Psoas muscle (tissue), 8 donors: ENCODE measurements at places on chromosomes 11 and 22. TPM values are rescaled to one million over a fixed set of nuclear protein-coding genes. Genes with fewer than 3 reads are reported as not detected.

DNA sequence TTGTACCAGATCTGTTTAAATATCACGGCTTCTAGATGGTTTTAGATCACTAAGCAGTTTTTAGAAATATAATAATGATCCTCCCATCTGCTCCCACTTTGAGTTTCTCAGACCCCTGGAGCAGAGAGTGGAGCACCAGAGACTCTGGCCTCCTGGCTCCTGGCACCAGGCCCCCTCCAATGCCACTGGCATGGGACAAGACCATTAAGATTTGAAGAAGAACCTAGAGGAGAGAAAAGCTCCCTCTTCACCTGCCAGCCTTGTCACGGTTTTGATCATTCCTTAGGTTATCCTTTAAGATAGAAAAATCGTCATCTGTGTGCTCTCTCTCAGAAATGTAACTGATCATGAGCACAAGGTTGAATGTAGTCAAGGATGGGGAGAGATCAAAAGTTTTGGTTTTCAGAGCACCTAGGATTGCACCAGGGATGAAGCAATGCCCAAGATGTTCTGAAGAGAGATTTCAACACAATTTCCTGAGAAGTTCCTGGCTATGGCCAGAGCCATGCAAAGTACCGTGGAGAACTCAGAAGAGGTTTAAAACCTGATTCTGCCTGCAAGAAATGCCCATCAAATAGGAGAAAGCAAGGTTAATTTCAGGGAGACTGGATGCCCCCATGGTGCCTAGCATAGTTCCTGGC lies 22.2 kb downstream of the IL10RA start:
- no peak overlapping the region for H3K27ac ChIP-seq
- no peak overlapping the region for H3K4me3 ChIP-seq
- H3K4me1 ChIP-seq, result no peaks in the 10 kb centered on the region
- H3K27me3 ChIP-seq, result no peaks in the 10 kb centered on the region

DNA sequence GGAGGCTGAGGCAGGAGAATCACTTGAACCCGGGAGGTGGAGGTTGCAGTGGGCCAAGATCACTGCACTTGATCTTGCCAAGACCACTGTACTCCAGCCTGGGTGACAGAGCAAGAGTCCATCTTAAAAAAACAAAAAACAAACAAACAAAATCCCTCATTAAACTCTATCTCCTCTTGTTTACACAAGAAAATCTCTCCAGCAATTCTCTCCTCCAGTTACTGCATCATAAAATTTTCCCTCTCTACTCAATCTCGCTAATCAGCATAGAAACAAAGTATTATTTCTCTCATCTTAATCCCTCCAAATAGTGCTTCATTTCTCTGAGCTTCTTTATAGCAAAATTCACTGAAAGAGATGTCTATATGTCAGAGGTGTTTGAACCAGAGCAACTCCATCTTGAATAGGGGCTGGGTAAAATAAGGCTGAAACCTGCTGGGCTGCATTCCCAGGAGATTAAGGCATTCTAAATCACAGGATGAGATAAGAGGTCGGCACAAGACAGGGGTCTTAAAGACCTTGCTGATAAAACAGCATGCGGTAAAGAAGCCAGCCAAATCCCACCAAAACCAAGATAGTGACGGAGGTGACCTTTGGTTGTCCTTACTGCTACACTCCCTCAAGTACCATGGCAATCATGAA lies 19.8 kb downstream of the MTMR2 start:
- no peak overlapping the region for H3K27ac ChIP-seq
- H3K4me1 ChIP-seq, result peaks cover 7% of the 10 kb centered on the region
- H3K36me3 ChIP-seq, result no peaks in the 10 kb centered on the region

GRCh38 chr11:103648670-103649400 lies 387.6 kb upstream of the DDI1 start:
- H3K36me3 ChIP-seq, result no peaks in the 10 kb centered on the region
- no peak for DNase-seq
- H3K27me3 ChIP-seq, result no peaks in the 10 kb centered on the region
- no peaks in the 10 kb centered on the region for H3K4me1 ChIP-seq
- no peak overlapping the region for H3K4me3 ChIP-seq

DNA sequence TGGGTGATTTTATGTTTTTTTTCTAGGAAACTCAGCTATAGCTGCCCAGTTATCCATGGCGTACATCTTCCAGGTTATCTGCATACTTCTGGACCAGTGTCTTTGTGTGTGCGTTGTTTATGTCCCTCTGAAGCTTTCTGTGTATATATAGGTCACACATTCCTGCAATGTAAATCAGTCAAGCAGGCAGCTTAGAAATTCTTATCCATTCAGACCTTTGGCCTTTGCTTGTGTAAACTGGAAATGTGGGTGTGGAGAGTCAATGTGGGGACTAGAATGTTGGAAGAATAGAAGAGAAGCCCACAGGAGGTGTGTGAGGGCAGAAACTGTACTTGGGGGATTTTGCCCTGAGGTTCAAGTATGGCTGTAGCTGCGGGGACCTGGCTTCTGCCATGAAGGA lies 51.7 kb downstream of the BARX2 start:
- no peaks in the 10 kb centered on the region for H3K4me1 ChIP-seq
- H3K4me3 ChIP-seq, result no peak overlapping the region
- no peaks in the 10 kb centered on the region for H3K36me3 ChIP-seq
- DNase-seq, result no peak
- H3K27ac ChIP-seq, result no peak overlapping the region

MAJIN gene
- not detected for total RNA-seq

- no peak for DNase-seq
- no peaks in the 10 kb centered on the region for H3K4me1 ChIP-seq
- no peak overlapping the region for H3K4me3 ChIP-seq
- no peak overlapping the region for H3K27ac ChIP-seq
Observed at GRCh38 chr22:48836673-48837340, 990.9 kb downstream of the BRD1 start.

C11orf91 gene
- total RNA-seq, result 0.87 TPM

DNA sequence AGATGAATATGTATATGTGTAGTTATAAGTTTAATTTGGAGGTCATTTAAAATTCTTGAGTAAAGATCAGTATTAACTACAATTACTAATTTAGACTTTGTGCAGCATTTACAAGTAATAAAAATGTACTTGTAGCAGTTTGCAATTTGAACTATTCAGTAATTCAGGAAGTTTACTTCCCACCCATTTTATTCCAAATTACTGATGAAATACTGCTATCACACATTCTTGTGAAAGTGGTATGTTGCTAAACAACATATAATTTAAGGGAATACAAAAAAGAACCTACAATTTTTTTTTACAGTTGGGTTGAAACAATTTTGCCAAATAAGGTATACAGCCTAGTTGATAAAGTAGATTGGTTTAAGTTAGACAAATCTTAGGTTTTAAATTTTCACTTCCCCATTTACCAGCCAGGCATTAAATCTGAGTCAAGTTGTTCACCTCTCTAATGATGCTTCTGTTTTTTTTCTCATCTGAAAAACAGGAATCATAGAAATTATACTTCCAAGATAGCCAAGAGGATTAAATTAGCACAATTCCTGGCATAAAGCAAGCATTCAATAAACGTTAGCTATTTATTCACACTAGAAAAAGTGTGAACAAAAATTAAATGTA lies 45.3 kb downstream of the ZBTB44 start:
- H3K4me1 ChIP-seq, result peaks cover 5% of the 10 kb centered on the region
- H3K27me3 ChIP-seq, result no peaks in the 10 kb centered on the region
- no peak for DNase-seq
- H3K4me3 ChIP-seq, result no peak overlapping the region
- peaks cover 26% of the 10 kb centered on the region for H3K36me3 ChIP-seq

TSSK2 gene
- not detected for total RNA-seq

GRCh38 chr11:957212-957920 lies 31.7 kb downstream of the AP2A2 start:
- H3K27ac ChIP-seq, result no peak overlapping the region
- no peak overlapping the region for H3K4me3 ChIP-seq
- H3K36me3 ChIP-seq, result no peaks in the 10 kb centered on the region
- no peak for DNase-seq
